ENCODE measurements at places on chromosomes 4 and X.

GRCh38 chr4:150990250-150990649, 24.8 kb downstream of the LRBA start:
- no peak for DNase-seq

GRCh38 chr4:151727365-151727764, 33.4 kb downstream of the GATB start:
- no peak for DNase-seq

GRCh38 chr4:122861172-122861943, 34.7 kb downstream of the FGF2 start:
- DNase-seq = no peak

- DNase-seq = no peak
Observed at GRCh38 chr4:112053825-112054350, 91.4 kb upstream of the FAM241A start.

DNA sequence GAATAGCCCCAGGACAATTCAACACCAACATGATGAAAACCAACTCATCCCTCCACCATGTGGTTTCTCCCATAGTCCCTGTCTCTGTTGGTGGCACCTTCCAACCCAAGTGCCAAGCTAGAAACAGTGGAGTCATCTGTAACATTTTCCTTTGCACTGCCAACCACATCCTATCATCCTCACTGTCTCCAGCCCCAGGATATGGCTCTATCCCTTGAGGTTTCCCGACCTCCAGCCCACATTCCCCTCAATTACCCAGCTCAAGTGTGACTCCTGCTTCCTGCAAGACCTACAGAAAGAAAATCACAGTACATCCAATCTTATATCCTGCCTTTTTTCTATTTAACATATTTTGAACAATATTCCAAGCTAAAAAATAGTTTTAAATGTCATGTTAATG, 24.2 kb downstream of the PNMA6F start:
- DNase-seq = no peak

DNA sequence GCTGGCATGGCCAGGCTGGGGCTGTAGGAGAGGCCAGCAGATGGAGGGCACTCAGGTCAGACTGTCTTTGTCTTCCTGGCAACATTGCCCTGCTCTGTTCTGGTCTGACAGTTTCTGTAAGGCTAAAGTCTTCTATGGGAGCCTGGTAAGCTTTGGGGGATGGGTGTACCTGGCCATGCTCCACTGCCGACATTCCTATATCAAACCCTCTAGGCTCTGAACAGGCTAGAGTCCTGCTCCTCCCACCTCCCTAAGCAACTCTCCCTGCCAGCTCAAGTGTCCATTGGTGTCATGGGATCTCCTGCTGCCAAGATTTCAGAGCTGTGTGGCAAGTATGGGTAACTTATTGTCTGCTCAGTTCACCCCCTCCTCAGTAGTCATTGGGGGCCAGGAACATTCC, 163.5 kb upstream of the UGT8 start:
- no peak for DNase-seq

- DNase-seq = peak; percentile 91
Observed at GRCh38 chr4:40057586-40058091, 989 bp downstream of the N4BP2 start.

- DNase-seq = no peak
Observed at GRCh38 chrX:77087529-77088169, 359.5 kb upstream of the FGF16 start.

DNA sequence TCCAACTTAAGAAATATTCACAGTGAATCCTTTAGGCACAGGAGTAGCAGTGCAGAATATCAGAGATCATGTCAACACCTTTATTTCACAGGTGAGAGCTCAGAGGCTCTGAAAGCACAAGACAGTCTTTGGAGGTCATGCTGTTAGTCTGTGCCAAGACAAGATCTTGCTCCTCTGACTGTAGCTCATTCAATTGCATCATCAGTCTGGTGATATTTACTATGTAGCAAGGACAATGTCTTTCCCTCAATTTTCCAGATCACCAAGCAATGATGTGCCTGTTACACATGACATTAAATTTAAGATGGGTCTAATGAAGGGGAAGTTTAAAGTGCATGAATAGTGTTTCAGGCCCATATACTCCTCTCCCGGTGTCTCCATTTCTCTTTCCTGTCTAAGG, 277.5 kb downstream of the IL15 start:
- no peak for DNase-seq

GRCh38 chr4:122393276-122393675, 14.5 kb downstream of the ADAD1 start:
- no peak for DNase-seq

- DNase-seq = no peak
Observed at GRCh38 chr4:85617202-85617601, 142.3 kb downstream of the ARHGAP24 start.

GRCh38 chrX:120462370-120462769, 6.7 kb downstream of the LAMP2 start:
- no peak for DNase-seq

DNA sequence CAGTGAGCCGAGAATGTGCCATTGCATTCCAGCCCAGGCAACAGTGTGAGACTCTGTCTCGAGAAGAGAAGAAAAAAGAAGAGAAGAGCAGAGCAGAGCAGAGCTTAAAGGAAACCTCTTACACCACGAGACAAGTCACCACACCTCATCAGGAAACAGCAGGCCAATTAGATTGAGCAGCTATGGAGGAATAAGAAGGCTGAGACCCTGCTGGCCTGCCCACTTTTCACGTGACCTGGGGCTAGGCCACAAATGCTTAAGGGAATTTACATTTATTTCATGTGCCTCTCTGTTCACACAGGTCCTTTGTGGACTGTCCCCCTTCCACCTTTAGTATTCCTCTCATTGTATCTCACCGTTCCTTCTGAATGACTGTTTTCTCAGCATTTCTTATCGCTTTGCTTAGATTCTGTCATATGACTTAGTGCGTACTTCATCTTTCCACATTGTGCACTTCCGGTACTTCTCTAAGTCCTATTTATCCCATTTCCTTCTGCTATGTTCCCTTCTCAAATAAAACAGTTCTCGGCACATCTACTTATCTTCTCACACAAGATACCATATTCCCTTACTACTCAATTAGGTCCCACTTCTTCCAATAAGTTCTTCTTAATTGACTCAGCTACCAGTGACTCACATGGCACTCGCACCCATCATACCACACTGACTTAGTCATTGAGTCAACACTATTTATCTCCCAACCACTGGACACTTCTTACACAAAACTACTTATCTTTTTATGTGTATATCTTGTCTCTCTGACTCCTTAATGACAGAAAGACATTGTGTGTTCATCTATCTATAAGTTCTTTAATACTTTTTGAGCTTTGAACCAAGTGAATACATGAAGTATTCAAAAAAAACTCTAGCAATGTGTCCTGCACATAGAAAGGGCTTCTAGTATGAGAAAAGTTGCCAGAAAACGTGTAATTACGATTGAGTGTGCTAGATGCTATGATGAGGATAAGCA, 11.0 kb downstream of the CUL4B start:
- no peak for DNase-seq
